GM12865 (cell line): ENCODE measurements at places on chromosomes 13 and 19.

DNA sequence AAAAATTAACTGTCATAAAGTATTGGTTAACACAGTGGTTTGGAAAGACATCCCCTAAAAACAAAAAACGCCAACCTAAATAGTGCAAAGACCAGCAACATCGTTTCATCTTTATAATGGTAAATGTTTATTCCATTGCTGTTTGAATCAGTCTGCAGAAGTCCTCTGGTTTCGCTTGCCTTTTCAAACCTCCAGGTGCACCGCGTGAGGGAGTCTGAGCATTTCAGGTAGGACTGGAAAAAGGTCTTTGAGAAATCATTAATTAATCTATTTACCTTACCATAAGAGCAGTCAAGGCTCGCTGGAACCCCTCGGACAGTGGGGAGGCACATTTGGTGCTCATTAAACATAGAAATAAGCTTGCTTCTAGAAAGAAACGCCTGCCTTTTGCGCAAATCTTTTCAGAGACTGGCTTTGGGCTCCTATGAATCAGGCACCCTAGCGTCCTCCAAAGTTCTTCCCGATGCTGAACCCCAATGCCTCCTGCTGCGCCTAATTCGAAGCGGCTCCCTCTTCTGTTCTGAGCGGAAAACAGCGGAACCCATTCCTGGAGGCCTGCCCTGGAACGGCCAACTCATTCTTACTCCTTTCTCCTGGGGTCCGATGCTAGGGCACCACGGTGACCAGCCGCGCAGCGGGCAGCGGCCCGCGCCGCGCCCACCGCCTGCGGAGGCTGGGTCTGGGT is 951 bp upstream of the MTUS2 start:
- no peak for DNase-seq

- no peak for DNase-seq
Measured at GRCh38 chr13:44049081-44049945, 169.6 kb downstream of the LACC1 start.

DNA sequence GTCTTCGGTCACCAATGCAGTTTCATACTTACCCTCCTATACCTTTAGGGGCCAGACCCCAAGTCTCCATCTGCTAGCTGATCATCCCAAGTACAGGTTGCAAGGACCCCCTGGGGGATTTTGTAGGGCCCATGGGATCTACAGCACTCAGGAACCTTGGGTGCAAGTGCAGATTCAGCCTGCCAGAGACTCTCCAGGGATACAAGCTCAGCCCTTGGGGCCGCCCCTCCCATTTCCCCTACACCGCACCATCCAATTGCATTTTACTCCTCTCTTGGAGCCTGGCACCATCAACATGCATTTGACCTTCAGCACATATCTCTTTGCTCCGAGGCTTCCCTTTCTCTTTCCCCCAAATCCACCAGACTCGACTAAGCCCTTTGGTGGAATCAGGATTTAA is 154.7 kb upstream of the ZNF536 start:
- no peak for DNase-seq

- DNase-seq = no peak
Measured at GRCh38 chr19:42409477-42409876, 17.7 kb downstream of the LIPE start.

GRCh38 chr13:49561062-49561410 is 24.3 kb downstream of the RCBTB1 start:
- no peak for DNase-seq

GRCh38 chr19:19111136-19111835 is 27.0 kb downstream of the TMEM161A start:
- DNase-seq = no peak

- no peak for DNase-seq
Measured at GRCh38 chr13:51347099-51347498, 7.6 kb downstream of the SERPINE3 start.

DNA sequence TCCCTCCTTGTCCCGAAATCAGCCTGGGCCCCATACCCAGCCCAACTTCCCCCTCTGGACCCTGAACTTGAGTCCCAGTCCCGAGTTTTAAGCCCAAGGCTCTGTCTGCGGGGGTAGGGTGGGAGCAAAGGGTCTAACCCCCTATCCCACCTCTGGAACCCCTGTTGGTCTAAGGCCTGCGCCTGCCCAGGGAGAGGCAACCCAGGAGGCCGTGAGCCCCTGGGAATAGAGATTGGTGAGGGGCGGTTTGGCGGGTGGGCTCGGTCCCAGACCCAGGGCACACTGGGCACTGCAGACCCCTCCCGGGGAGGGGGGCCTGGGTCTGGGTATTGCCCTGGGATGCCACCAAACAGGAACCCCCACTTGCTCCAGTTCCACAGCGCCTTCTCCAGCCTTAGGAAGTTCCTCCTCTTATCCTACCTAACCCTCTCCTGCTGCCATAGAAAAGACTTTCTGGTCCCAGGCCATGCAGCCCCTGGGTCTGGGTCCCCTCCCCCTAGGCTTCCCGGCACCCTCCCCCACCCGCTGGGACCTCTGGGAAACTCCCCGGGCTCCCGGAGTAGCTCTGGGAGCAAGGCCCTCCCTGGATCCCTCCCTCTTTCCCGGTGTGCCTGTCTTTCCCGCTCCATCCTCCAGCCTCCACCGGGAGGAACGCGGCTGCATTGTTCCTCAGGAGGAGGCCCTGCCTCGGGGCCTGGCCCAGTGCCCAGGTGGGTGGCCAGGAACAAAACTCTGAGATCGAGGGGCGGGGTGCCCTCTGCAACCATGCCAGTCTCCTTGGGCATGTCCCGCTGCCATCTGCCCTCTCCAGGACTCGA is 33.6 kb upstream of the NANOS3 start:
- DNase-seq = no peak

DNA sequence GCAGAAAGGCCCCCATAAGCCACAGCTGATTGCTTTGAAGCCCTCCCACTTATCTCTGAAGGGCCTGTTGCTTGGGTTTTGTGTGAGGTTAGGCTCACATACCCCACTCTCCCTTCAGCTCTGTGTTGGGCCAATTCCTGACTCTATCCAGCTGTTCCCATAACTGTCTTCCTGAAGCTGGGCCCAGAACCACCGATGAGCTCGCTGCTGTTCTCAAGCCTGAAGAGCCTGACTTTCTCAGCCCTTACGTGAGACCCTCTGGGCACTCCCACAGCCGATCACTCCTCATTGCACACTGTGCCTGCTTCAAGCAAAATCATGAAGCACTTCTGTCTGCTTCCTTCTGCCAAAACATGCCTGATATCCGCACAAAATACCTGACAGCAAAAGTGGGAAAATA is 124.1 kb downstream of the CRYL1 start:
- no peak for DNase-seq

GRCh38 chr19:47725759-47726401 is 12.7 kb downstream of the EHD2 start:
- DNase-seq = no peak
